Left ventricle myocardium superior (tissue), 1 donor: ENCODE measurements at places on chromosomes 1 and 21.
A peak's percentile ranks its signal among the peaks of the same experiment; 100 is the strongest.

DNA sequence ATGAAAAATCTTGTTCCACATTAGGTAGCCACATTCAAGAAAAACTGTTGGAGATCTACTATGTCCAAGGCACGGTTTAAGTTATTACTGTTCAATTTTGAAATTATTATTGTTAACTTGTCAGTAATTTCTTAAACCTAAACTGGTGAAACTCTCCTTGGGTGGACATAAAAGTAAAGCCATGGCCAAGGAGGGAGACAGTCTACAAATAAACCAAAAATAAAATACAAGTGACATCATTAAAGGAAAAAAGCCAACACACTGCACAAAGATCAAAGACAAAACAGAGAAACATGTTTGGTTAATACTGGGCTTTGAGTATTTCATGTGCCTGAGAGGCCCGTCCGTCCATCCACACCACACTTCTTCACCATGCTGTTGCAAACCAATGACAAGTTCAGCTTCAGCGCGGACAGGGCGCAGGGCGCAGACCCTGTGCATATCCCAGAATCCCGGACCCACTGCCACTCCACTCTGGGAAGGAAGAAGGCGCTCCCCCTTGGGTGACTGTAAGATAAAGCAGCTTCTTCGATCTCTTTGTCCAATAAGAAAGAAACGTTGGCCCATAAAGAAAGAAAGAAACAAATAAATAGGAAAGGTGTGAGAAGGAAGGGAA lies 918 bp upstream of the RASAL2 start:
- DNase-seq = peak; percentile 45

- no peak for DNase-seq
These were observed 39.4 kb upstream of the MACF1 start for GRCh38 chr1:39165049-39165448.

DNA sequence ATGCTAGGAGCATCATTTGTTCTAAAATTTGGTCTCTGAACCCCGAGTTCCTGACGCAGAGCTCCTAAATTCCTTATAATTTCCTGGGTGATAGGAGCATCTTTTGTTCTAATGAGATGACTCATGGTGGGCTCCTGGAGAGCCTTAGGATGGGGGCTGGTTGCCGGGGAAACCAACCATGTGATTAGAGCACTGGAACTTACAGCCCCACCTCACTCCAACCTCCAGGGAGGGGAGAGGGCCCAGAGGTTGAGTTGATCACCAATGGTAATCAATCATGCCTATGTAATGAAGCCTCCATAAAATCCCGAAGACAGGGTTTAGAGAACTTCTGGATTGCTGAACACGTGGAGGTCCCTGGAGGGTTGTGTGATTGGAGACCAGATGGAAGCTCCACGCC lies 7.7 kb downstream of the SHISAL2A start:
- no peak for DNase-seq

DNA sequence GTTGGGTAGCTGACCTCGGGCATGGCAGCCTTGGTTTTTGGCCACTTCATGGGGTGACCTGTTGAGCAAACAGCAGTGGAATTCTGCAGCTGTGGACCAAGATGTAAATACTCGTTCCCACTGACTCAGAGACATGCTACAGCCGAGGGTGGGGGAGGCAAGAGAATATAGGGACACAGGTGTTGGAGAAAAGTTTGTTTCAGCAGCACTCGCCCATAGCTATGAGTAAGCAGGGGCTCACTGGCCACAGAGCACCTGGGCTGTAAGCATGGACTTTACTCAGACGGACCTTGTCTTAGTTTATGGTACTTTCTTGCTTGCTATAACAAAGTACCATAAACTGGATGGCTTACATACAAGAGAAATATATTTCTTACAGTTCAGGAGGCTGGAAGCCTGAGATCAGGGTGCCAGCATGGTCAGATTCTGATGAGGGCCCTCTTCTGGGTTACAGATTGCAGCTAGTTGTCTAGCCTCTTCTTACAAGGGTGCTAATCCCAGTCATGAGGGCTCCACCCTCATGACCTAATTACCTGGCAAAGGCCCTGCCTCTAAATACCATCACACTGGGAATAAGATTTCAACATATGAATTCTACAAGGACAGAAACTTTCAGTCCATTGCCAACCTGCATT lies 437.2 kb upstream of the DAB1 start:
- no peak for DNase-seq

DNA sequence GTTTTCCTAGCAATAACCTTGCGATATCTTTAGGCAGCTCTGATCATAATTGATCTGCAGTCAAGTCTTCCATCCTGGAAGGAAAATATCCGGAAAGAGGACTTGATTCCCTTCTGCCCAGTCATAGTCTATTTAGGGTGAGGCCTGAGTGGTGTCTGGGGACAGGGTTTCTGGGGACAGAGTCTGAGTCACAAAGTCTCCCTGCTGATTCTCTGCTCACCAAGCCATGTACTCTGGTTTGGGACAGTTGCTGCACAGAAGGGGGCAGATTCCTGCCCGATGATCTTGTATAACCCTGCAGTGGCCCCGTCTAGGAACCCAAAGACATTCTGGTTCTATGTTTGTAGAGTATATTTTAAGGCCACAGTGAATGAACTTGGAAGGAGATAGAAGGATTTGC lies 178.8 kb downstream of the KCNJ6 start:
- no peak for DNase-seq

- no peak for DNase-seq
These were observed 34.8 kb downstream of the LRRC8C start for GRCh38 chr1:89667691-89668090.

DNA sequence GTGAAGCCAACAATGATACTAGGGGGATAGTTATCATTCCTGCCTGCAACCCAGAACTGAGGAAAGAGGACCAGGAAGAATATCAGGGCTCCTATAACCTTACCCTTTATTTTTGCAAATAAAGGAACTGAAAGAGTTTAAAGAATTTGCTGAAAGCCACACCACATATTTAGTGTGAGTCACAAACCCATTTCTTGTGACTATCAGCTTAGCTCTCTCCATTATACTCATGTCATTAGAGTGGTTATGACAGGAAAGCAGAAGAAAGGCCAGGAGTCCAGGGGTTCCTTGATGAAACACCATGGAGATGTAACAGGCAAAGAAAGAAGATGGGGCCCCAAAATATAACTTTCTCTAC lies 141.1 kb upstream of the SAMSN1 start:
- DNase-seq = no peak

DNA sequence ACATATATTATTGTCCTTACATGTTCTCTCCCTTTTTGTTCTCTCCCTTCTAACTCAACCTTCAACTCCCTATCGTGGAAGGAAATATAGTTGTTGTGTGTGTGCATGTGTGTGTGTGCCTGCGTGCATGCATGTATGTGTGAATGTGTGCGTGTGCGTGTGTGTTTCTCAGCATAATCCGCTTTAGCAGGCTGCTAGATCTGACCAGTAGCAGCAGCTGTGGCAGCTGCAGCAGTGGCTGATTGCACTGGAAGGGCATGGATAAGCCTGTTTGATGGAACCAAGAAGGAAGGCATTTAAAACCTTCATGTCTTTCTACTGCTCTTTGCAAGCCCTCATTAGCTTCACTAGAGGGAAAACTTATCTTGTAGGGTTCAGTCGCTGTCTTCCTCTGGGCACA lies 65.6 kb upstream of the IRF2BP2 start:
- no peak for DNase-seq

GRCh38 chr1:44101328-44101727 lies 17.3 kb upstream of the KLF17 start:
- no peak for DNase-seq

- no peak for DNase-seq
These were observed 52.5 kb upstream of the BOLA1 start for GRCh38 chr1:149846593-149847466.

DNA sequence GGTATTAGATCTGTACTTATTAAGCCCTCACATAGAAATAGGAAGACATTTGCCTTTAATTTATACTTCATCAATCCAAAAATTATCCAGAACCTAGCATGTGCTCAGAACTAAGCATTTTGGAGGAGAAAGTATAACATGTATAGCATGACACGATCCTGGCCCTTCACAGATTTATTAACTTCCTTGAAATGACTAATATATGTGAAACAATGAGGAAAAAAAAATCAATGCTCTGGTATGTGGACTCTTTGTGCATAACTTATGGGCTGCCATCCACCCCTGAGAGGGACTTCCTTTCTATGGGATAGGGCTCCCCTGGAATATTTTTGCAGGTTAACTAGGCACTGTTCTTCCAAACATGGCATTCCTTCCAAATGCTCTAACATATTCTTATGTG lies 36.6 kb downstream of the CCDC185 start:
- no peak for DNase-seq

DNA sequence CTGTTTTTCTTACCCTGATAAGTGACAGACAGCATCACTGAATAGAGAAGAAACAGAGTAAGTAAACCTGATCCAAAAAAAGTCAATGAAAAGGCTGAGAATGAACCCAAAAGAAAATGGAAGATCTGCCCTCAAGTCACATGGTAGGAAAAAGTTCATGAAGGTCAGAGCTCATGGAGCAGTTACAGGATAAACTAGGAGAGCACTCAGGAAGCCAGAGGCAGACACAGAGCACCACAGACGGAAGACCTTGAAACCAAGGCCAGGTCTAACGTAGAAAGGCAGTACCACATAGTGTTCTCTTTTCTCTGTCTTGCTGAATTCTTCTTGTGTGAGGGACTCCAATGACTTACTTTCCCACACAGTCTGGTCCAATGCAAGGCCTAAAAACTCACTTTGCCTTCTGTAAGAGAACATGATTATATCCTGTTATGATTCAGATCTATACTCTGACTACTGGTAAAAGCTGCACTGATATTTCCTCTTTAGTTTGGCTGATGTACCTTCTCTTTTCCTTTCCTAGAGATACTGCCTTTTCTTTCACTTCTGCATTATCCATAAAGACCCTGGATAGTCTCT lies 40.8 kb downstream of the RTCA start:
- DNase-seq = no peak

GRCh38 chr1:25564777-25565574 lies 21.6 kb downstream of the LDLRAP1 start:
- DNase-seq = no peak

GRCh38 chr1:18895317-18895716 lies 7.0 kb downstream of the ALDH4A1 start:
- no peak for DNase-seq

DNA sequence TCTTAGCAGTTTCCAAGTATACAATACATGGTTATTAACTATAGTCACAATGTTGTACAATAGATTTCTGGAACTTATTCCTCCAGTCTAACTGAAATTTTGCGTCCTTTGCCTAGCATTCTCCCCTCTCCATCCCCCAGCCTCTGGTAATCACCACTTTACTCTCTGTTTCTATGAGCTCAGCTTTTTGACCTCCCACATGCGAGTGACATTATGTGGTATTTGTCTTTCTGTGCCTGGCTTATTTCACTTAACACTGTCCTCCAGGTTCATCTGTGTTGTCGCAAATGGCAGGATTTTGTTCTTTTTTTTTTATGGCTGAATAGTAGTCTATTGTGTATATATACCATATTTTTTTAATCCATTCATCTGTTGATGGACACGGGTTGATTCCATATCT lies 43.9 kb upstream of the CD101 start:
- DNase-seq = no peak

DNA sequence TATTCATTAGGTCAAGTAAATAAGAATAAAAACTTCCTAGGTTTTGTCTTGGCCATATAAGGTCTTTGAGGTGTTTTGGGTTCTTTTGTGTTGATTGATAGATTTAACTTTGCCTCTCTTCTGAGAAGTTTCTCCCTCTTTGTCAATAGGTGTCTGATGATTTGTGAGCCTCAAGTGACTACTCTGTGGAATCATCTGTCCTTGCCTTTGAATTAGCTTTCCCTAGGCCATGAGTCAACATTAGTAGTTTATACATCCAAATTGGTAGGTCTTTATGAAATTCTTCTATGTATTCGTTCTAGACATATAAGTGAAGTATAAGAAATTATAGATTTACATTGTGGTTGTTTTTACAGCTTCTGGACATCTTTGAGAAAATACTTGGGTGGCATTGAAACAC lies 864.4 kb downstream of the USP25 start:
- no peak for DNase-seq

DNA sequence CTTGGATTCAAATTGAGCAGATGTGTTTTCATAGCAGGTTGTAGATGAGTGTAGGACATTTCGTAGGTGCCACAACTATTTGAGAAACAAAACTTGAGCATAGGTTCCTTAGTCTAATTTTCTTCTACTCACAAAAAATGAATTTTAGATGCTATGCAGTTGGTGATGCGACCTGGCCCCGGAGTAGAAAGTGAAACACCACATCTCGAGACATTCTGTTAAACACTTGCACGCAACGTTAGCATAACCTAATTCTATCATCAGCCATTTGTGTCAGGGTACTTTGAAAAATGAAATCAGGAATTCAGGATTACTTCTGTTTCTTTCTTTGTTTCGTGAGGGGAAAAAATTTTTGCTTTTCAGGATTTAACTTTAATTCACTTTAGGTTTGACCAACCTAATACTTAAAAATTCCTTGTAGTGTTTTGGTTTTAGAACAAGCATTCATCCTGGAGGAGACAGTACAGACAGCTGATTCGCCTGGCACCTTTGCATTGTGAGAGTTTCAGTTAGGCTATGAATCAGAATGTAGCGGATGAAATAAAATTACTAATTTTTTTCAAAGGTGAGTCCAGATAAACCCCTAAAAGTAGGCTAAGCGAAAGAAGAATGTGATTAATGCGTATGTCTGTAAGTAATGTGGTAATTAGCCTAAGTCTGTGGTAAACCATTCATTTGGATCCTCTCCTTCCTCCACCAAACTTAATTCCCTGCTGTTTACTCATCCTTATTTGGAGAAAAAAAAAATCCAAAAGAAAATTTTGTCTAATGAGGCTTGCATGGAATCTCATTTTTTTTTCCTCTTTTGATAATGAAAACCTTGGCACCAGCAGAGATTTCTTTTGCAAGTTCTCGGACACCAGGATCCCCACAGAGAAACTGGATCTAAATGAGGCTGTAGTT lies 44.9 kb downstream of the MAP3K21 start:
- no peak for DNase-seq

GRCh38 chr1:32918179-32918578 lies 17.0 kb upstream of the TMEM54 start:
- DNase-seq = no peak

GRCh38 chr1:113998361-113998760 lies 19.1 kb downstream of the OLFML3 start:
- DNase-seq = no peak

DNA sequence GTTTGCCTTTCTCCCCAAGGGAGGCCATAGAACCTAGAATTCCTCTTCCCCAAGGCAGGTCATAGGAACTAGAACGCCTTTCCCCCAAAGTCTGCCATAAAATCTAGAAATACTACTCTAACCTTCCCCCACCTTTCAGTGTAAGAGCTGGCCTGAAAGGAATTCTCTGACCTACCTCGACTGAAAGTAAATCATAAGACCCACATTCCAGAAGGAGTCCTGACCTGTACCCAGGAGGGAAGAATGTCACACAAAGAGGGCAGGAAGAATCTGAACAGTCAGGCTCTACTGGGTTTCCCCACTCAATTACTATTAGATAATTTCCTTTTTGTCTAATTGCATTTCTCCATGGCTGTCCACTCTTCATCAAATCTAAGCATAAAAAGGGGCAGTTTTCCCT lies 5.7 kb upstream of the ATG4C start:
- DNase-seq = no peak

DNA sequence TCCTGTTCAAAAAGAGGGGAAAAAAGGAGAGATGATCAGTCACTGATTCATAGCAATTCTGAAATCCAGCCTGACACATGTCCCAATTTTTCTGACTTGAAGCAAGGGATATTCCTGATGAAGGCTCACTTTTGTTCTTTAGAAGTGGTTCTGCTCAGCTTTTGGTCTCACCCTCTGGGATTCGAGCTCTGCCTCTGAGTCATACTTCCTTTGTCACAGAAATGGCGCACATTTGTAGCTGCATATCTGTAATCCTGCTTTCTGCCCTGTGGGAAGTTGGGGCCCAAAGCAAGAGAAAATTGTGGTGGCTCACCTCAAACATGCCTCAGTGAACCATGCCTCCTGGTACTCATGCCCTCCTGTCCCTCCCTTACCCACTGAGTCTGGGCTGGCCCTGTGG lies 22.3 kb upstream of the FAM78B start:
- DNase-seq = no peak
